Prostate gland (tissue), 2 donors: ENCODE measurements at places on chromosomes 3 and 15. TPM values are rescaled to one million over a fixed set of nuclear protein-coding genes. Genes with fewer than 3 reads are reported as not detected.

GRCh38 chr3:16122155-16122554, 52.3 kb upstream of the GALNT15 start:
- no peak for DNase-seq
- H3K36me3 ChIP-seq, result no peaks in the 10 kb centered on the region
- no peak overlapping the region for H3K4me3 ChIP-seq
- no peak overlapping the region for H3K27ac ChIP-seq
- no peaks in the 10 kb centered on the region for H3K27me3 ChIP-seq

DNA sequence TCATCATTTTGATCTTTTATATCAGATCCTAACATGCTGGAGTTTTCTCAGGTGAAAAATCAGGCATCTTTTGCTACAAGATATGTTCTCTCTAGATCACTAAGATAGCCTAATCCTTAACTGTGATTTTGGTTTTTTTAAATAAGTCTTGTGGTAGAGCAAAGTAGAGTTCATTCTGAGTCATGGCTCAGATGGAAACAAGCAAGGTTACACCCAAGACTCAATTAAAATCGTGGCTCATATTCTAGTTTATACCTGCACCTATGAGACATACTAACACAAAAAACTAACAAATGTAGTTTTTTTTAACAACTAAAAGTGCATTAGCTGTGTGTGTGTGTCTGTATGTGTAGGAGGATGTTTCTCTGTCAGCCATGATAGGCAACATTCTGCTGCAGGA, 428.2 kb downstream of the NLGN1 start:
- H3K4me1 ChIP-seq, result no peaks in the 10 kb centered on the region
- H3K4me3 ChIP-seq, result no peak overlapping the region
- H3K27ac ChIP-seq, result no peak overlapping the region
- DNase-seq, result no peak
- no peaks in the 10 kb centered on the region for H3K27me3 ChIP-seq

Gene ALDH1A3
- total RNA-seq, result 240 TPM

DNA sequence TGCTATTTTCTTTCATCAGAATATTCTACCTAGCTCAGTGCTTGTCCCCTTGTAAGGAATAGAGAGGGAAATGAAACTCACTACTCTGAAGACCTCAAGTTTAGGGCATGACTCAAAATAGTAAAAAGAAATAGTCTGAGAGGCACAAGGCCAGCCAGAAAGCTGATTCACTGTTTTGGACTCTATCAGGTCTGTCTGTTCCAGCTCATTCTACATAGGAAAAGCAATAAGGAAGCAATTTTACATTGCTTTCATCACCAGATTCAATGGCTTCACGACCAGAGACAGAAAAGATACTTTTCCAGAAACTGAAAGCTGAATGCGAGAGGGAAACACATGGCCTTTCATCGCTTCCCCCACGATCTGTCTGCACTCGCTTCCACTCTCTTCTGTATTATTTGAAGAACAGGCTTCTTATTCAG, 276.0 kb downstream of the GBE1 start:
- DNase-seq, result no peak
- H3K36me3 ChIP-seq, result no peaks in the 10 kb centered on the region
- no peaks in the 10 kb centered on the region for H3K27me3 ChIP-seq
- H3K4me3 ChIP-seq, result no peak overlapping the region
- H3K4me1 ChIP-seq, result no peaks in the 10 kb centered on the region
- H3K27ac ChIP-seq, result no peak overlapping the region

- peaks cover 10% of the 10 kb centered on the region for H3K4me1 ChIP-seq
- H3K4me3 ChIP-seq, result no peak overlapping the region
- no peak for DNase-seq
Observed at GRCh38 chr3:48851407-48851806, 3.7 kb upstream of the PRKAR2A start.

DNA sequence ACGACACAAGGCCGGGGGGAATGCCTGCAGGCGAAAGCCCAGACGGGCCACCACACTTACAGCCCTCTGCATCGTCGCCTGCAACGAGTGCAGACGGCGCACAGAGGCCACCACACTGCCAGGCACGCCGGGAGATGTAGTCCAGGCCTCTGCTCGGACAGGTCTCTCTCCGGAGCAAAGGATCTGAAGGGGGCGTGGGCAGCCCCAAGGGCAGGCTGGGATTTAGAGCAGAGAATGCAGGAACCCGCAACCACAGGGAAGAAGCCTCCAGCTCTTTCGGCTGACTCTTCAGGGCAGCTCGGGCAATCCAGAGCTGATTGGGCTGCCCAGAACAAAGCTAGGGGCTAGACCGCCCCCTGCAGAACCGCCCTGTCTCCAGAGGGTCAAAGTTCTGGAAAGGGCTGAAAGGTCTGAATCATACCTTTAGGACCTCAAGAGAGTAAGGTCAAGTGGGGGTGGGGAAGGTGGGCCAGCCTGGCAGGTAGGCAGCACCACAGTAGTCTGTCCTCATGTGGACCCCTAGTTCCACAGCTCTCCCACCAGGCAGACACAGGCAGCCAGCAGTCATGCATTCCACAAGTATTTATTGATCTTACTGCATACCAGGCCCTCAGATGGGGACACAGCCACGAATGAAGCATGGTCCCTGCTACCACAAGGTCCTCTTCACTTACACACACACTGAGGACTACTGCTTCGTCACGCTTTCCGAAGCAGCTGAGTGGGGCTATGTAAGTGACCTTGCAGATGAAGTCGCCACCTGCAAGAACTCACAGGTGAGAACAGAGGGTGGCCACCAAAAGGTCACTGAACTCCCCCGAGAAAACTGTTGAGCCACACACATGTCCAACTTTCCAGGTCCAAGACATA, at the start of gene AMT:
Gene AMT, minus strand, starts transcription at position 95 of the 870 bp plus-strand sequence. Its CDS starts 23 bp downstream, at position 72.
- peak within 1 kb of the TSS; percentile 31 for H3K4me3 ChIP-seq
- no peak within 1 kb of the TSS for H3K27ac ChIP-seq
- H3K4me1 ChIP-seq, result no peaks in the 10 kb centered on the region
- peaks cover 4% of the 10 kb centered on the region for H3K36me3 ChIP-seq
- no peak for DNase-seq

DNA sequence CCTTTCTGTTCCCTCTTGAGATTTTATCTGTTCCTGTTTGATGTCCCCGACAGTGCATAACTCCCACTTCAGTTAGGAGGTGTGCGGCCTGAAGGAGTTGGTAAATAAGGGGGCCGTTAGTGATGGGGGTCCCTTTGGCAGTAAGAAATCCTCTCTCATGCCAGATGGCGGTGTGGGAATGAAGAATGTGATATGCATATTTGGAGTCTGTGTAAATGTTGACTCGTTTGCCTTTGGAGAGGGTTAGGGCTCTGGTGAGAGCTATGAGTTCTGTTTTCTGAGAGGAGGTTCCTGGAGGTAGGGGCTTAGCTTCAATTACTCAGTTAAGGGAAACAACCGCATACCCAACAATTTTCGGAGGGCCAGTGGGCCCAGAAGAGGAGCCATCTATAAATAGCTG, 38.8 kb upstream of the RNF7 start:
- no peaks in the 10 kb centered on the region for H3K4me1 ChIP-seq
- no peaks in the 10 kb centered on the region for H3K27me3 ChIP-seq
- DNase-seq, result no peak
- H3K27ac ChIP-seq, result no peak overlapping the region

Gene NDN
- 46.9 TPM for total RNA-seq

- no peak overlapping the region for H3K4me3 ChIP-seq
- H3K36me3 ChIP-seq, result no peaks in the 10 kb centered on the region
- no peaks in the 10 kb centered on the region for H3K27me3 ChIP-seq
- no peaks in the 10 kb centered on the region for H3K4me1 ChIP-seq
- no peak for DNase-seq
Observed at GRCh38 chr3:147620906-147621305, 211.7 kb downstream of the ZIC1 start.

- DNase-seq, result no peak
- no peaks in the 10 kb centered on the region for H3K36me3 ChIP-seq
- no peak overlapping the region for H3K27ac ChIP-seq
- no peak overlapping the region for H3K4me3 ChIP-seq
- H3K27me3 ChIP-seq, result no peaks in the 10 kb centered on the region
Observed at GRCh38 chr3:131895766-131896165, 139.0 kb downstream of the CPNE4 start.

DNA sequence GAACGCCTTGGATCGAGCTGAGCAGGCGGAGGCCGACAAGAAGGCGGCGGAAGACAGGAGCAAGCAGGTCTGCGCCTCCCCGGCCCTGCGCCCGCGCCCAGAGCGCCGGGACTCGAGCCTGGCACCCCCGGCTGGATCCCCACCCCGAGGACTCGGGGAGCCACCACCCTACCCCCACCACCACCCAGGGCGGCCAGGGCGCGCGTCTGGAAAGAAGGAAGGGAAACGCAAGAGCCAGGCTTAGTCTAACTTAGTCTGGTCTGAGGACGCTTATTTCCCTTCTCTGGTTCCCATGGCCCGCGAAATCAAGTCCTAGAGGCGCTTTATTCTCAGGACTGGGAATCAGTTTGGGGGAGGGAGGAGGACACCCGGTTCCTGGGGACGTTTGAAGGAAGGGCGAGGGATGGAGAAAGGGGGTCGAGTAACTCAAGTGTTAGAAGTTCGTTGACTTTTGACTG, 359 bp downstream of the TPM1 start:
- DNase-seq, result no peak
- H3K36me3 ChIP-seq, result no peaks in the 10 kb centered on the region
- H3K27ac ChIP-seq, result peak overlapping the region; percentile 91
- H3K4me3 ChIP-seq, result peak overlapping the region; percentile 58
- H3K27me3 ChIP-seq, result no peaks in the 10 kb centered on the region

DNA sequence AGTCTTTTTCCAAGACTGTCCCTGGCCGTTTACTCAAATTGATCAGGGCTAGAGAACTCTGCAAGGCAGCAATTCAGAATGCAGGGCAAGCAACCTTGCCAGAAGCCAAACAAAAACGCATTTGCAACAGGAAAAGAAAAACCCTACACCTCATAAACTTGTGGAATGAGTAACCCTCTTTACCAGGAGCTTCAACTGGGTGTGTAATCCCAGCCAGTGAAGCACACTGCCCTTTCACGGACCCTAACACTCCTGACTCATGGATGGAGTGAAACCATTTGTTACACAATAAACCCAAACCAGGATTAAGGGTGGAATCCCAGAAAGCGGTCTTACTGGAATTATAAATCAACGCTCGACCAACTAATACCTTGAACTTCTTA, 14.8 kb upstream of the LDHAL6B start:
- H3K27me3 ChIP-seq, result no peaks in the 10 kb centered on the region
- no peaks in the 10 kb centered on the region for H3K36me3 ChIP-seq
- no peak overlapping the region for H3K4me3 ChIP-seq
- H3K4me1 ChIP-seq, result no peaks in the 10 kb centered on the region
- no peak overlapping the region for H3K27ac ChIP-seq
- DNase-seq, result no peak

GRCh38 chr3:198076722-198077308, 116.8 kb downstream of the LMLN start:
- H3K27me3 ChIP-seq, result peaks cover 16% of the 10 kb centered on the region
- no peaks in the 10 kb centered on the region for H3K36me3 ChIP-seq
- no peak overlapping the region for H3K27ac ChIP-seq
- H3K4me1 ChIP-seq, result peaks cover 6% of the 10 kb centered on the region
- no peak overlapping the region for H3K4me3 ChIP-seq

DNA sequence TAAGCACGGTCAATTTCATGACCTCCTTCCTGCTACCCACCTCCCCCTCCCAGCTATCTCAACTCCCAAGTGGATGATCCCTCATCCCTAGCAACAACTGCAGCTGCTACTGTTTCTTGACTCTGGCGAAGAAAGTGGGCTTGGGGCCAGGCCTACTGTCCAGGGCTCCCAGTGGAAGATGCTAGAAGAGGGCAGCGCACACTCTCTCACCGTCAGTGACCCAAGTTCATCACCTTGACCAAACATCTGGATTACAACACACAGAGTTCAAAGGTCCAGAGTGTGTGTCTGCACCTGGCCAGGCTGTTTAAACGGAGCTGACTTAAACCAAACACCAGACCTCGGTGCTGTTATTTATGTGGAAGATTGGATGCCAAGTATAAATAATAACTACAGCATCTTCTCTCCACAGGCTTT, 385.6 kb downstream of the SHQ1 start:
- no peaks in the 10 kb centered on the region for H3K4me1 ChIP-seq
- no peak overlapping the region for H3K27ac ChIP-seq
- DNase-seq, result no peak
- H3K4me3 ChIP-seq, result no peak overlapping the region
- H3K36me3 ChIP-seq, result no peaks in the 10 kb centered on the region

DNA sequence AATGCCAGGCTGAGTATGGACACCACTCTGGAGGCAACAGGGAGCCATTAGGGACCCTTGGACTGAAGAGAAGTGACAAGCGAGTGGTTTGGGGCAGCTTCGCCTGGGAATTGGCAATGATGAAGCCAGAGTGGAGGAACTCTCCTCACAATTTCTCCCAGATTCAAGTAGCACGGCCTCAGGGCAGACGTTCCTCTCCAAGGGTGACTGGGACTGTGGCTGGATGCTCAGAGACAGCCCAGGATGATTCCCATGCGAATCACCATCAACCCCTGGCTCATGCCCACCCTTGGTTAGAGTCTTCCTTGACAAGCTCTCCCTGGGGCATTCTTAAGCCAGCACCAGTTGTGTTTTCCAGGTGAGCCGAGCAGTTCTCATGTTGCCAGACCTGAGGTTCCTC, 16.3 kb upstream of the DOCK3 start:
- no peak for DNase-seq
- H3K4me1 ChIP-seq, result no peaks in the 10 kb centered on the region
- H3K4me3 ChIP-seq, result no peak overlapping the region
- no peaks in the 10 kb centered on the region for H3K36me3 ChIP-seq
- no peaks in the 10 kb centered on the region for H3K27me3 ChIP-seq

DNA sequence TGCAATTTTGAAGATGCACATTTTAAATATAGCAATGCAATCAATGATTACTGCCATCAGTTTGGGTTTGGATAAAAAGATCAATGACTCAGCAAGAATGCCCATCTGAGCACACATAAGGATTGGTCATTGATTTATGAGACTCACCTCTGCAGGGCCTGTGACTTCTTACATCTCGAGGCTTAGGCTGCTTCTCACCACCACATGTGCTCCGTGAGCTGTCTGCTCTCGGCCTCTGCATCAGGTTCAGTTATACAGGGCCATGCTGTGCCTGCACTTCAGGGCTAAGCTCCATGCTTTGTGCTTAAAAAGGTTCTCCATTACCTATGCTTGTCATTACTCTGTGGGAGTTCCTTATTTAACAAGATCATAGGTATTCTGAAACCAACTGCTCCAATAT, 887.5 kb downstream of the DIPK2A start:
- no peaks in the 10 kb centered on the region for H3K36me3 ChIP-seq
- no peak overlapping the region for H3K27ac ChIP-seq
- H3K27me3 ChIP-seq, result no peaks in the 10 kb centered on the region
- H3K4me3 ChIP-seq, result no peak overlapping the region

- DNase-seq, result no peak
- no peaks in the 10 kb centered on the region for H3K36me3 ChIP-seq
- no peak overlapping the region for H3K4me3 ChIP-seq
Observed at GRCh38 chr3:22262386-22262785, 511.4 kb upstream of the ZNF385D start.

GRCh38 chr3:136544532-136544931, 207.6 kb downstream of the STAG1 start:
- no peak overlapping the region for H3K27ac ChIP-seq
- H3K4me1 ChIP-seq, result no peaks in the 10 kb centered on the region
- H3K27me3 ChIP-seq, result no peaks in the 10 kb centered on the region
- H3K36me3 ChIP-seq, result no peaks in the 10 kb centered on the region

GRCh38 chr3:106242781-106243180, 374.0 kb upstream of the CBLB start:
- H3K36me3 ChIP-seq, result no peaks in the 10 kb centered on the region
- no peak overlapping the region for H3K4me3 ChIP-seq
- no peak overlapping the region for H3K27ac ChIP-seq
- no peaks in the 10 kb centered on the region for H3K4me1 ChIP-seq
- H3K27me3 ChIP-seq, result no peaks in the 10 kb centered on the region
